ENCODE measurements at places on chromosomes 16 and 17.
A peak's percentile ranks its signal among the peaks of the same experiment; 100 is the strongest.

DNA sequence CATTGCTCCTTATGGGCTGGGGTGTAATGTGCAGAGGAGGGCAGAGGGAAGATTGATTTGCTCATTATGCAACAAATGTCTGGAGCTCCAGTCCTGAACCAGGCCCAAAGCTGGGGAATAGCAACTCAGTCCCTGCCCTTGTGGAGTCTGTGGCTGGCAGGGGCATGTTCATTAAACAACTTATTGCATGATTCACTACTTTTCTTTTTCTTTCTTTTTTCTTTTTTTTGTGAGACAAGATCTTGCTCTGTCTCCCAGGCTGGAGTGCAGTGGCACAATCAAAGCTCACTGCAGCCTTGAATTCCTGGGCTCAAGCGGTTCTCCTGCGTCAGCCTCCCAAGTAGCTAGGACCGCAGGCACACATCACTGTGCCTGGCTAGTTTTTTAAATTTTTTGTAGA lies 23.1 kb downstream of the MSI2 start:
- no peak for DNase-seq

DNA sequence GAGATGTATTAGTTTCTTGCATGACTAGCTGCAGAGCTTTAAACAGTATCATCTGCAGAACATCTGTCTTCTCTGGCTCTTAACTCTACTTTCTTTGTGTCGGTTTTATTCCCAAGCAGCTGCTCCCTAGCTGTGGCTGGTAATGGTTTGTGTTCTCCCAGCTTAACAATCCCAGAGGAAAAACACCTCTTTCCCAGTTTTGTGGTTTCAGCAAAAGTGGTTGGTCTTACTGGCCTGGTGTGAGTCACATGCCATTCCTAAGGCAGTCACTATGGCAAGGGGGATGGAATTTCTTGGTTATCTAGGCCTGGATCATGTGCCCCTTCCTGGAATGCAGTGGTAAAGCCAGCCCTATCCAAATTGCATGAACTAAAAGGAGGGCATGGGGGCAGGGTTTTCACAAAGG lies 27.5 kb downstream of the OMG start:
- no peak for DNase-seq

DNA sequence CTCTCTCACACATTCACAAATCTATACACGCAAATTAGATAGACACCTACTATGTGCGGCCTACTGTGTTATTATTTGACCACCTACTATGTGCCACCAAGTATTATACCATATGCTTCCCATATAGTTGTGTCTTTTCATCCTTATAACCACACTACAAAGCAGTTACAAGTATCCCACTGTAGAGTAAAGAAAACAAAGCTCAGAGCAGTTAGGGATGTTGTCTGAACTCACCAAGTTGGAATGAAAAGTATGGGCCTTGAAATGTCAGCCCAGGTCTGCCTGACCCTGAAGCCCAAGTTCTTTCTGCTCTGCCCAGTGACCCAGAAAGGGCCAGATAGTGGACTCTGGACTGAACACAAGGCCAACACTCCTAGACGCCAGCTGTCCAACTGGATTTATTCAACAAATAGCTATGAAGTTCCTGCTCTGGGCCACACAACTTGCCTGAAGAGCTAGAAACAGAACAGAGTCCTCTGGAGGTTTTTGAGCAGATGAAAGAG lies 8.5 kb downstream of the KRT37 start:
- DNase-seq, result no peak

DNA sequence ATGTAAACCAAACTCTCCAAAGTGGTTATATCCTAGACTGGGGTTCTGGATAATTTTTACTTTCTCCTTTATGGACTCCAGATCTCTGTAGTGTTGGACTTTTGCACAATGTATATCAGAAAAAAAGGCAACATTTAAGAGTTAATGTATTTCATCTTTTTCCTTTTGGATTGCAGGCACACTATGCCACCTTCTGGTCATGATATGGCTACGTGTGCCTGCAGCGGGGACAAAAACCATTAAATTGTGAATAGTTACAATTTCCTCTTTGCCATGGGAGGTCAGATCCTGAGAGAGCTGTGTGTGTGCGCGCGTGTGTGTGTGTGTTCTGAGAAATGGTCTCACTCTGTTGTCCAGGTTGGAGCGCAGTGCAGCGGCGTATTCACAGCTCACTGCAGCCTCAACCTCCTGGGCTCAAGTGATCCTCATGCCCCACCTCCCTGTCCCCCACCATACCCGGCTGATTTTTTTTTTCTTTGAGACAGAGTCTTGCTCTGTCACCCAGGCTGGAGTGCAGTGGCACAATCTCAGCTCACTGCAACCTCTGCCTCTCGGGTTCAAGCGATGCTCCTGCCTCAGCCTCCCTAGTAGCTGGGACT lies 4.3 kb upstream of the SGF29 start:
- no peak for DNase-seq

- DNase-seq, result no peak
These were observed 14.7 kb upstream of the KLHDC4 start for GRCh38 chr16:87780385-87780989.

- no peak for DNase-seq
These were observed 1.7 kb downstream of the RPH3AL start for GRCh38 chr17:350706-351448.

- DNase-seq, result no peak
These were observed 1.2 kb downstream of the CYBC1 start for GRCh38 chr17:82449131-82449882.

DNA sequence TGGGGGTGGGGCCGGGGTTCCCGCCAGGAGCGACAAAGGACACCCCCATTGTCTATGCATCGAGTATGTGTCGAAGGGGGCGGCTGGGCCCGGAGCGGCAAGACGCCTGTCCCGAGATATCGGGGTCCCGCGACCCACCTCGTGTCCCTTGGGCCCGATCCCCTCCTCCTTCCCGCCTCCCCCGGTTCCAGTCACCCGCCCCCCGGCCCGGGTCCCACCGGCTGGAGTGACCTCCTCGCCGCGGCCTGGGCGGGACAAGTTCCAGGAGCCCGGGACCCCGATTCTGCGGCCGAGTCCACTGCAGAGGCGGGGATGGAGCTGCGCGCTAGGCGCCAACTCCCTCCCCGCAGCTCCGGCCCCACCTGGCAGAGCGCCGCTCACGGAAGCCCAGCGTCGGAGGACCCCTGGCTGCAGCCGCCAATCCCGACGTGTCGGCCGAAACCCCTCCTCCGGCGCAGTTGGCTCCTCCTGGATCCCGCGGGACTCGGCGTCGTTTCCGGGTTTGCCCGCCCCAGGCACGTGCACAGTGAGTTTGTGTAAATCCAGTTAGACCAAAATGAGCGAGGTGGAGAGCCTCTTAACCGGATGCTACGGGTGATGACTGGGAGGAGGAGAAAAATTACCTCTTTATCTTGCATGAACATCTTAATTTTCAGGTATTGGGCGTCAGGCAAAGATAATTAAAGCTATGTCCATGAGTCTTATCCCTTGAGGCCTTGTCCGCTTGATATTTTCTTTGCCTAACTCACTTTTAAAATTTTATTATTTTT lies at the start of gene NMRAL1:
Gene NMRAL1, minus strand, starts transcription at position 434 of the 770 bp plus-strand sequence. CDS start 493 bp downstream, outside the sequence.
- peak; percentile 83 for DNase-seq

DNA sequence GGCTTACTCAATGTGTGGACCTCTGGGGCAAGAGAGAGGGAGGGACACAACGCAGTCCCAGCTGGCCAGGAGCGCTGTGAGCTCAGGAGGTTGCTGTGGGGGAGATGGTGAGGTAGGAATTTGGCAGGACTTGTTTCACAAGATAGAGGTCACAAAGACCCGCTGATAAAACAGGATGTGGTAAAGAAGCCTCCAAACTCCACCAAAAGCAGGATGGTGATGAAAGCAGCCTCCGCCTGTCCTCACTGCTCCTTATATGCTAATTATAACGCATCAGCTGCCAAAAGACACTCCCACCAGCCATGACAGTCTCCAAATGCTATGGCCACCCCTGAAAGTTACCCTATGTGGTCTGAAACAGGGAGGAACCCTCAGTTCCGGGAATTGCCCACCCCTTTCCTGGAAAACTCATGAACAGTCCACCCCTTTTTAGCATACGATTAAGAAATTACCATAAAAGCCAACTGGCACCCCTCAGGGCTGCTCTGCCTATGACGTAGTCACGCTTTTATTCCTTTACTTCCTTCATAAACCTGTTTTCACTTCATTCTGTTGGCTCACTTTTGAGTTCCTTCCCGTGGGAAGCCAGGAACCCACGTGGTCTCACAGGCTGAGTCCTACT lies 5.3 kb upstream of the EIF4A3 start:
- no peak for DNase-seq

DNA sequence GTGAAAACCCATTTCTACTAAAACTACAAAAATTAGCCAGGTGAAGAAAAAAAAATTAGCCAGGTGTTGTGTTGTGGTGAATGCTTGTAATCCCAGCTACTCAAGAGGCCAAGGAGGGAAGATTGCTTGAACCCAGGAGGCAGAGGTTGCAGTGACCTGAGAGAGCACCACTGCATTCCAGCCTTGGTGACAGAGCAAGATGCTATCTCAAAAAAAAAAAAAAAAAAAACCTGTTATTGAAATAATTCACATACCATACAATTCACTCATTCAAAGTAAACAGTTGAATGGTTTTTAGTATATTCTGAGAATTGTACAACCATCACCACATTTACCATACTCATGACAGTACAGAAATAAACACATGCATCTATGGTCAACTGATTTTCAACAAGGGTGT lies 31.0 kb downstream of the ZNRF1 start:
- DNase-seq, result no peak

DNA sequence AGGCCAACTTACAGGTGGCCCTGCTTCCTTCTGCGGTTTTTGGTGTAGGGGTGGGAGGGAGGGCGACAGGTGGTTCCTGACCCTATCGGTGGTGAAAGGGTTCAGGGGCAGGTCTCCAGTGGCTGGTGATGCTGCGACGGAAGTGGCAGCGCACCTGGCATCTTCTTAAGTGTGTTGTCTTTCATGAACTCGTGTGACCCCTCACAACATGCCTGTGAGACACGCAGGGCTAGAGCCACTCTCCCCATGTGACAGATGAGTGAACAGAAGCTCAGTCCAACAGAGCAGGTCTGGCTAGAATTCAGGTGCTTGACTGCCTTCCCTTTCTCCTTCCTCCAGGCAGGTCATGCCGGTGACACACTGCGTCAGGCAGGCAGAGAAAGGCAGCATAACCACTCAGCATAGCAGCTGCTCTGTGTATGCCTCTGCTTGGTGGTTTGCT lies 8.0 kb downstream of the TNFAIP1 start:
- DNase-seq, result no peak

- DNase-seq, result no peak
These were observed 17.0 kb upstream of the SSTR5 start for GRCh38 chr16:1055557-1055924.

GRCh38 chr16:19330841-19331397 lies 45.4 kb downstream of the CLEC19A start:
- DNase-seq, result no peak

- DNase-seq, result no peak
These were observed 2.6 kb downstream of the GIT1 start for GRCh38 chr17:29586676-29587469.

- no peak for DNase-seq
These were observed 806.6 kb upstream of the KIF2B start for GRCh38 chr17:53016085-53016484.

DNA sequence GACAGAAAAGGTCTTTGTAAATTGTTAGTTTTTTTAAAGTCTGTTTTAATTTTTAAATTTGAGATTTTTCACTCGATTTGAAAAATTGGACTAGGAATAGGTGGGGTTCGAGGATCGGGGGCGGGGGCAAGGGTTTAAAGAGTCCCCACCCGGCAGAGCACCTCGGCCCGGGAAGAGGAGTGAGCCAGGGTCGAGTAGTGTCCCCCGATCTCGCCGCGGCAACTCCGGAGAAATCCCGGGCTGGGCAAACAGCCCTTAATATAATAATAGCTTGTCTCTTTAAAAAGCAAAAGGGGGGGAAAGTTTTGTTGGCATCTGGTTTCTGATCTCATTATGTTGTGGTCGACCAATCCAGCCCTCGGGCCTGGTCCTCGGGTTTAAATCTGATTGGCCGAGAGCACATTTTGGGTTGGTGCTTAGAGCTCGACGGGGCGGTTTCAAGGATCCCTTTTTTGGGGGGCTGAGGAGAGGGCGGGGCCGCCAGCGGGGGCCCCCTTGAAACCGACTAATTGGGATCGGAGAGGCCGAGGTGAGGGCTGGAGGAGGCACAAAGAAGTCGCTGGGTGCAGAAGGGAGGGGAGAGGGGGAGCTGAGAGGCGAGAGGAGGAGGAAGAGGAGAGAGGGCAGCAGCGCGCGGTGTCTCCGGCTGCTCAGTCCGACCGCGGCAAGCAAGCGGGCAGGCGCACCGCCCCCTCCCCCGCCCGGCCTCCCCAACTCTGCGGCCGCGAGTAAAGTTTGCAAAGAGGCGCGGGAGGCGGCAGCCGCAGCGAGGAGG lies at the start of gene FZD2:
Gene FZD2, plus strand, starts transcription at position 653 of the 775 bp plus-strand sequence. CDS start 205 bp downstream, outside the sequence.
- DNase-seq, result peak; percentile 97

DNA sequence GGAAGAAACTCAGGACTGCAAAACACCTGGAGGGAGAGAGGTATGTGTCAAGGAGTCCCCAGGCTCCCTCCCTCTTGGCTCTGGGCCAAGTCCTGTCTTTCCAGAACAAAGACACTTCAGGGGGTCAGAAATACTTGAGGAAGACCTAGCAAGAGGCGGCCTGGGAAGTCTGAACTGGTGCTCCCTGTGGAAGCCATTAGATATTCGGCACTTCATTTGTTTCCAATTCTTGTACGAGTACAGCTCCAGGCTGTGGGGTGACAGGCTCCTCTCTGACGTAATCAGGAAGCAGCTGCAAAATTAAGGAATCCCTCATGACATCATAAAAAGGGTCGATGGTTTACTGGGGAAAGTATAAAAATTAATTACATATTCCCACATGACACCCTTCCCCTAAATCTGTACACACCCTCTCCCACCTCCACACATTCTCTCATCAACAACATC lies 108.7 kb downstream of the SMG6 start:
- no peak for DNase-seq

DNA sequence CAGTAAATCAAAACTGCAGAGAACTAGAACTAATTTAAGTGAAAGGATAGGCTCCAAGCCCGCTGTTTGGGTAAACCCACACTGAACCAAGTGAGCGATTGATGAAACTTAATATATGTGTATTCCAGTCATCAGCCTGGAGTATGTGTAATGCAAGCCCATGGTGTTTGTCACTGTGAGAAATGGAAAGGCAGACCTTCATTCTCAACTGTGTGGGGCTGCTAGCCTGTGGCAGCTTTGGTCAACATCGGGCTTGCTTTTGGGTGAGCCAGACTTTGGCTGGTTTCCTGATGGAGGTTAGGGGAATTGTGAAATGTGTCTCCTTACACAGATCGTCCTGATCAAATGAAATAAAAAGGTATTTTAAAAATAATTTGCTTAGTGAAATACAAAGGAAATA lies 279.9 kb downstream of the IRX3 start:
- DNase-seq, result no peak

DNA sequence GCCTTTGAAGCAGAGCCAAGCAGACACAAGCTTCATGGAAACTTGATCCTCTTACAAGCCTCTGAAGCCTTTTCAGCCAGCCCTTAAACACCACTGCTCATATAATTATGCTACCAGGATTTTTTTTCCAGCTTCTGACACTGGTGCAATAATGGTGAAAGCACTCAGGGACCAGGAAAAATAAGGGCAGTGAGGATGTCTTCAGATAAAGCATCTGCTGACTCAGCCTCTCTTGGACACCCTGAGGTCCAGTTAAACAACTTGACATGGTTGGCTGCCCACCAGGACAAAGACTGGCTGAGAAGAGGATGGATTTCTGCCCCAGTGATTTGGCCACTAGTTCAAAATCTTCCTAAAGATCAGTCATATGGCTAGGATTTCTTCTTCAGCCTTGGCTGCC lies 124.2 kb upstream of the N4BP1 start:
- no peak for DNase-seq

Measured in left renal cortex interstitium (tissue), 4 donors.